Lung (tissue), 17 donors: ENCODE measurements at places on chromosomes 11 and 22.

DNA sequence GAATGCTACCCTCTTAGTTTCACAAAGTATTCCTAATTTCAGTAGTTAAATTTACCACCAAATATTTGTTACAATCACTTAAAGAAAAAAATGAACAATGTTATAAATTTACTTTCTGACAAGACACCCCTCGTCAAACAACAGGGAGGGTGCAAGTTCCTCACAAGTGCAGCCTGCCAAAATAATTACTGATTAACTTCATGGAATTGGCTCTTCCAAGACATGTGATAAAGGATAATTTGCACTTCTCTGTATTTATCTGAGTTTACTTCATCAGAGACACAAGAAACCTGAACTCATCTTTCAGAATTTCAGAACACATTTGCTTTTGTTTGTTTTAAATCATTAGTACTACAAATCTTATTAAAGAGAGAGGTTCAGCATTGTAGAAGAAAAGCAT lies 66.5 kb downstream of the LARGE2 start:
- DNase-seq: no peak

DNA sequence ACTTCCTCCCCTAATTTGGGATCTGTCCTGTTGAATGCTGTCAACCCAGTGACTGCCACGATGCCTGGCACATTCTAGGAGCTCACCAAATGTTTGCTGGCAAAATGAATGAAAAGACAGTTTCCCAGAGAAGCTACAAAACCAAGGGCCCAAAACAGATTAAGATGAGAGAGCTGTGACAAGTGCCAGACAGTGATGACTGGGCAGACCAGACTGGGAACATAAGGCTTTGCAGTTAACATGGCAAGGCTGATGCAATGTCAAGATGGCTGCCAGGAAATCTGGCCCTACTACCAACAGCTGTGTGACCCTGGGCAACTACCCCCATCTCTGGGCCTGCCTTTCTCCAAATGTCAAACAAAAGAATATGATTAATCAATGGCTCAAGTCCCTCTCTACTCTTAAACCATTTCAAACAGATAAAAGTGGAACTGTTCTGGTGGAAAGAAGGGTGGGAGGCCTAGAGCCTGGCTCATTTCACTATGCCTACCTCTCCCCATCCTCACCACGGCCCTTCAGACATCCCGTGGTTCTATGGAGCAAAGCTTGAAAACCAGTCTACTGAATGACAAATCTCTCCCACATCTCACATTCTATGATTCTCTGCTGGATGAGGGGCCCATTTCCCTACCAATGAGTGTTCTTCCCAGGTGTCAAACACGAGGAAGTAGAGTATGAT lies 12.8 kb downstream of the AP1B1 start:
- DNase-seq: no peak

DNA sequence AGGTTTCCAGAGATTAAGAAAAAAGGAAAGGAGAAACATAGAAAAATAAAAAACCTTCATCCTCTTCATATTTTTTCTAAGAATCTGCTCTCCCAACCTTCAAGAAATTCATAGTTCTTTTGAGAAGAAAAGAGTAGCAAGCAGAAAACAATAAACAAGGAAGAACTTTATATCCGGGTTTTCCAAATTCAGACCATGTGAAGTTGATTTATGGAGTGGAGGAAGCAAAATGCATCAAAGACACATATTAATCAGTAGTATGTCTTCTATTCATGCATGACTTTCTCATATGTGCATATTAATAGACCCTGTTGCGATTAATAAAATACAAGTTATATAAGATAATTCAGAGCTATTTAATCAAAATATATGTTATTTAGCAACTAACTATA lies 20.5 kb upstream of the CTSC start:
- DNase-seq: no peak

DNA sequence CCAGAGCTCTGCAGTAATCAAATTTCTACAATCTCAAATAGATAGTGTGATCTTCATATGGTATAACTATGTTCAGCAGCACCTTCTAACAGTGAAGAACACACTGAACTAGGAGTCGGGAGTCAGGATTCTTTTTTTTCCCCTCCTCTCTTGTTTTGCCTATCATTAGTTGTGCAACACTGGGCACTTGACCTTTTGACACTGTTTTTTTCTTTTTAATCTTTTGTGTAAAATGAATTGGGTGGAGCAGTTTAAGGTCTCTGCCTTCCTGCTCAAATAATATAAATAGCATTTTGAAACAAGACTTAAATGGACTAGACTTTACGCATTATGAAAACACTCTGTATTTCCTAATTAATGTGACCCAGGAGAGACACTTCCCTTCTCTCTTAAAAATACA lies 39.7 kb downstream of the CTSC start:
- DNase-seq: peak; percentile 56

DNA sequence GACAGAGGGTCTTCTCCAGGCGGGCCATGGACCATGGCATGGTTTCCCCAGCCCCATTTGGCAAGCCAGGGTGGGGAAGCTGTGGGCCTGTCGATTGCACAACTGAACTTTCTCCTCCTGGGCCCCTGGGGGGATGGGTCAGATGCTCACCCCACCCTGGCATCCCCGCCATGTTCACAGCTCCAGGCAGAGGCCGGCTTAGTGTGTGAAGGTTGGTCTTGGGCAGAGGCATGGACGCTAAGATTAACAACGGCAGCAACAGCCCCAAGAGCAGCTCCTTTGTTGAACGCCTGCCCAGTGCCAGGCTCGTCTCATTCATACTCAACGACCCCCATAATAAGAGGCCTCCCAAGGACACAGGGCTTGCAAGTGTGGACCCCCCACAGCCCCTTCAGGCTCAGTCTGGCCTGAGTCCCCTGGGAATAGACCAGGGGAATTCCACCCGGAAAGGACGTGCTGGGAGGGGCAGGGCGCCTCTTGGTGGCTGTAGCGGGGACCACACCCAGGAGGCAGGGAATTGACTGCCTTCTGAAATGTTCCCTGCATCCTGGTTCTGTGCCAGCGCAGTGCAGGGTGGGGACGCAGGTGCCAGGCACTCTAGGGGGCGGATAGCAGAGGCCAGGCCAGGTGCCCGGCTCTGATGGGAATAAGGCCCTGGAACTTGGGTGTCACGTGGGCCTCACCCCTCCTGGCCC lies 8.3 kb downstream of the TSPO start:
- DNase-seq: no peak
